ENCODE measurements at places on chromosomes 5 and 9.

DNA sequence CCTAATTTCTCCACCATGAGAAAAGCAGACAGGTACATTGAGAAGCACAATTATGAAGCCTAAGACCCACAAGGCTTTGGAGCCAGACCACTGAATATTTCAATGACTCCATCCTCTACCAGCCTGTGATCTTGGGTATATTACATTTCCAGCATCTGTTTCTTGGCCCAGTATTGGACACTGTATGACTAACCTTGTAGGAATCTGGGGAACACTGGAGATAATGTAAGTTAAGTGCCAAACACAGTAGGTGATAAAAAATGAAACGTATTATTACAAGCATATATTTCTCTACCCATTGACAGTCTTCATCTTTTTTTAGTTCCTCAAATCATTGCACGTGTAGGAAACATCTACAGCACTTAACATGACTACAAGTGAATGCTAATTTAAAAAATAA lies 28.6 kb upstream of the FEM1C start:
- DNase-seq, result peak; percentile 25

DNA sequence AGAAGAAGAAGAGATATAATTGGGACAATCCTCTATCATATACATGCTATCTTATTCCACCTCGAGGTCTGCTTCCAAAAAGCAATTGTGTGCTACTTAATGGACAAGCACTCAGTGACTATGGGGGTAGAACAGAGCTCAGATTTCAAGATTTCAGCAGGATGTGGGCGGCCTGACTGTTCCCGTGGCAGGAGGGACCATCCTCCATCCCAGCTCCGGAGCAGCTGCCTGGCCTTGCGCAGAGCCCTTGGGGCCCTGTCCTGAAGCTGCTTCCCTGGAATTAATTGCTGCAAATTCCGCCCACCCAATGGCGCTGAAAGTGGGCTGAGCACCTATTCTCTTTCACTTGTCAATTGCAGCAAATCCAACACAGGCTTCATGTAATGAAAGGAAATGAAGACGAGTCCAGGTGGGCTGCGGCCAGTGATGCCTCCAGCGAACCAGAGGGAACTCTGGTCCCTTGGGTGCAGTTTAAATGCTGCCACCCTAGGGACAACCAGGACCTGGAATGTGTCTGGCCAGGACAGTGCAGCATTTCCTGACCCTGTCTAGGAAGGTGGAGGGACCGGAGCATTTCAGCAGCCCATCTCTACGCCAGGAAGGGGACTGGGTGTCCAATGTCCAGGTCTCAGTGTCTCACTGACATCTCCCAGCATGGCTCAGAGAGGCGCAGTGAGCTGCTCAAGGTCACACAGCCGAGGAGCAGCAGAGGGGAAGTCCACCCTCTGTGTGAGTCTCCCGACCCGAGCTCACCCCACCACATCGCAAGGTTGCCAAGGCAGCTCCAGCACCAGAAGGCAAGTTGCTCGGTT lies 50.5 kb upstream of the FCN1 start:
- DNase-seq, result no peak

DNA sequence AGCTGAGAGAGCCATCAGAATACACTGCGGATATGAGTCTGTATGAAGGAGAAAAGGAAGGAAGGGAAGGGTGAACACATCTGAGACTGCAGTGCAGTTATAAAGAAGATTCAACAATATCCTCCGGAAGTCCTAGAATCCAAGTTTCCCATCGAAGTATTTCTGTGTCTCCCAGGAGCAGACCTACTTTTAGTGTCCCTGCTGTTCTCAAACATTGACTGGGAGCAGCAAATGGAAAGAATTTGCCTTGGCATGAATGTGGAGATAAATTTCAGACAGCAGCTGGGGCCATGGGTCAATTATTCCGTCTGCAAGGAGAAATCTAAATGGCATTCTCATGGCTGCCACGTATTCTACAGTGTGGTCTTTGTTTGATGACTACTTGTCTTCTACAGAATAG lies 478.1 kb upstream of the SMC2 start:
- no peak for DNase-seq

- DNase-seq, result peak; percentile 90
Measured at GRCh38 chr9:91978740-91979414, 28.8 kb upstream of the ROR2 start.

GRCh38 chr5:1867114-1867814 lies 15.5 kb downstream of the IRX4 start:
- DNase-seq, result no peak

- no peak for DNase-seq
Measured at GRCh38 chr5:35162848-35163709, 67.2 kb downstream of the PRLR start.

- no peak for DNase-seq
Measured at GRCh38 chr5:152632360-152632759, 227.3 kb upstream of the NMUR2 start.

- DNase-seq, result no peak
Measured at GRCh38 chr9:135141183-135141774, 53.8 kb downstream of the OLFM1 start.

DNA sequence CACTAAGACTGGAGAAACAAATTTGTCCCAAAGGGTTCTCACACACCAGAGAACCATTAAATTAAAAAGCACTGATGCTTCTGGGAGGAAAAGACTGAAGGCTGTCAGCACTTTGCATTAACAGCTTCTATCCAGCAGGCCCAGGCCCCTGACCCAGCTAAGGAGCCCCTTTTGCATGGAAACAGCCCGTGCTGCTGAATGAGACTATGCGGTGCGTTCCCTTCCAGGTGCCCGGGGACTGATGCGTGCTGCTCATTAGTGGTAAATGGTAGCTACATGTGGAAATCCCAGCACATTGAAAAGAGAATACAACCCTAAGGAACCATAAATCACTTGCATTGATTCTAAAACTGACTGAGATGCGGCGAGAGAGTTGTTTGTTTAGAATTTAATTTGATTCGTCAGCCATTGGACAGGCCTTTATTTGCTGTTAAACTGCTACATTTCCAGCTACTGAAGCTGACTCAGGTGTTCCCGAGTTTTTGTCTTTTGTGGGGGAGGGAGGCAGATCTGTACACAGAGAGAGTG lies 351.0 kb upstream of the SLC24A2 start:
- DNase-seq, result no peak

GRCh38 chr5:170625221-170626165 lies 121.7 kb downstream of the KCNIP1 start:
- no peak for DNase-seq

GRCh38 chr5:118863345-118863744 lies 125.0 kb downstream of the DTWD2 start:
- no peak for DNase-seq

- DNase-seq, result no peak
Measured at GRCh38 chr9:97561501-97561900, 60.0 kb downstream of the TMOD1 start.

- no peak for DNase-seq
Measured at GRCh38 chr9:105168870-105169319, 75.6 kb upstream of the SLC44A1 start.

DNA sequence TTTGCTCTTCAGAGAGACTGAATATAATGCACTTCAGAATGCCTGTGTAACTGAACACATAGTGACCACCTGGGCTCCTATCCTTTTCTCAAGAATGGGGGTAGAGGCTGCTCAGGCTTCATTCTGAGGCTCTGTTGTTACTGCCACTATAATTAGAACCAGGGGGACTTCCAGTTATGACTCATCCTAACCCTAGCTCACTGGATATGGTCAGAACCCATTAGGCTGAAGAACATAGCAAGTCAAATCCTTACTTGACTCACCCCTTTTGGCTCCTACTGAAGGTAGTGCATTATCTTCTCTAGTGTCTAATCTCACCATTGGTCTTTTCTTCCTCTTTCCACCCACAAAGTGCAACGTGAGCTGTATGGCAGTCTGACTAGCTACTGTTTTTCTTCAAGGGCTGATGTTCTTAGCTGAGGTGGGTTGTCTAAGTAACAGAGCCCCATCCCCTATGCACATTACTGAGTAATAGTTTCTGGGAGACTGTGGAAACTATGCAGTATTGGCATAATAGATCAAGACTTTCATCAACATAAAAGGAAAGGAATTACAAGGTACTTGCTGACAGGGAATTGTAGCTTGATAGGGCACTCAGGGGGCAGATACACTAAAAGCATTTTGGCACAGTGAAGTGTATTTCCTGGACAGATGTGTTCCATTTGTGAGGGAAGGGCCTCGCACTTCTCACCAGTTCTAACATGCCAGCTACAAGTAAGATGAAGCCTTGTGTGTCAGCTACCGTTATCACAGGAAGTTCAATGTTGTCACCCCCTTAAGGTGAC lies 431.0 kb upstream of the MEF2C start:
- DNase-seq, result peak; percentile 67
